Right ventricle myocardium superior (tissue), 1 donor: ENCODE measurements at places on chromosomes 4 and X. TPM values are rescaled to one million over a fixed set of nuclear protein-coding genes. Genes with fewer than 3 reads are reported as not detected.

FAM53A gene
- 1.0 TPM for total RNA-seq

PRDM5 gene
- 8.0 TPM for total RNA-seq

GRCh38 chr4:182828360-182829025 is 88.7 kb downstream of the DCTD start:
- no peak for DNase-seq

STAP1 gene
- not detected for total RNA-seq

DNA sequence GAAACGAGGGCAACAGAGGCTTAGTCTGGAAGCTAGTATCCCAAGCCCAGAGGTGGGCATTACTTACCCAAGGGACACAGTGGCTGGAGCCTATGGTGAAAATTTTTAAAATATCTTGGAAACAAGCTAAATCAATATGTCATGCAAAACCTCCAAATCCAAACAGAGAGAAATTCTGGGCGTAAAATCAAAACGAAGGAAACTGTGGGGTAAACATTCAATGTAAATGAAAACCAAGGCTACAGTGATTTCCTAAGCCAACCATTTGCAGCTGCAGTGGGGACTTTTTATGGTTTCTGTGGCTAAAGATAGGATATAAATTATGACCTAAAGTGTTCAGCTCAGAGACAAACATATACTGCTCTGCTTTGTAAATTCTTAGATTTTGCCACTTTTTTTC is 507.7 kb upstream of the DIAPH2 start:
- DNase-seq, result no peak

GRCh38 chr4:121308328-121308663 is 72.5 kb downstream of the QRFPR start:
- no peak for DNase-seq

GRCh38 chr4:176320976-176321361 is 1.2 kb downstream of the SPCS3 start:
- DNase-seq, result no peak

SRPX gene
- total RNA-seq, result 36.1 TPM

- no peak for DNase-seq
Observed at GRCh38 chrX:131609480-131609879, 65.6 kb downstream of the OR13H1 start.

DNA sequence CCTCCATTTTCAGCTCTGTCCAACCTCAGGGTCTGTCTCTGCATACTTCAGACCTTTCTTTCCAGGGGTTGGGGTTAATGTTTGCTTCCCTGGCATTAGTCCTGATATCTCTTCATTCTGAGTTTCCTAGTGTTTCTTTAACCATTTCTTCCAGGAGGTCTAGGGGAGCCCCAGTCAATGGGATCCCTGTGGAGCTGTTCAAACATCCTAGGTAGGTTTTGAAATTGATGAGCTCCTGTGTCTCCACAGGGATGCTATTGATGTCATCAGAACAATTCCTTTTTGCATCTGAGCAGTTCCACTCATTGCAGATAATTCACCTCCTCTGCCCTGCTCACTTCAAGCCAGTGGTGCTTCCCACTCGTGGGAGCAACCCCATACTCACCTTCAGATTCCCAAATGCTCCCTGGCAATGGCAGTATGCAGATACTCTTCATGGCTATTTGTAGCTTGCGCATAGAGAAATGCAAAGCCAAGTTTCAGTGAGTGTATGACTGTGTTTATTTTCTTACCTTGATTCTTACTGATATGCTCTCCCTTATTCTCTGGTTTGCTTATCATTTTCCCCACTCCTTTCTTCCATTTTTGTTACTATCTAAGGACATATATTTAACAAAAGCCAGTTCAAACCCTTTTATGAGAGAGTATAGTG is 33.7 kb upstream of the LIMCH1 start:
- no peak for DNase-seq

GRCh38 chr4:118077767-118078105 is 43.5 kb downstream of the NDST3 start:
- DNase-seq, result no peak

GRCh38 chr4:24928708-24929107 is 15.9 kb upstream of the CCDC149 start:
- no peak for DNase-seq

DNA sequence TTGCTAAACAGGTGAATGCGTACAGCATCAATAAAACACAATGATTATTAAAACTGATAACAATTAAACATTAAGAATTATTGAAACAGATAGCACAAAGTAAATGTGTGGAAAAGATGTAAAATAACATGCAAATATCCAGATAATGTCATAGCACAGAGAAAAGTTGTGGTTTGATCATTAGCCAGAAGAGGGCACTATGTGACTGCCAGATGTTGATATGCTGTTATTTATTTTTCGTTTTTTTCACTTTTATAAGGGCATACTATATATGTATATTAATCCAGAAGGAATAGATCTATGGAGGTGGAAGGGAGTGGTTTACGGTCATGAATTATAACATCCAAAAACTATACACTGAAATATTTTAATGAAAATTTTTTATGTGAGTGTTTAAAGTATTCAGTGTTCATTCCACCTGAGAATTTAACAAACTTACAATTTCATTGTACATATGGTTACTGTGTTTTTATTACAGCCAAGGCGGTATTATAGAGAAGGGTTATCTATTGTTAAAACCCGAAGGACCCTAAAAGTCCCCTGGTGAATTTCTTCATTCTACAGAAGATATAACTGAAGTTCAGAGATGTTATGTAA is 211.9 kb upstream of the UGT8 start:
- no peak for DNase-seq

GRCh38 chrX:22351966-22352365 is 79.3 kb downstream of the CBLL2 start:
- no peak for DNase-seq

- DNase-seq, result no peak
Observed at GRCh38 chr4:20318001-20318908, 66.5 kb downstream of the SLIT2 start.

TECRL gene
- total RNA-seq, result 1,034 TPM

GRCh38 chrX:30568136-30568535 is 9.4 kb downstream of the TASL start:
- DNase-seq, result no peak

DNA sequence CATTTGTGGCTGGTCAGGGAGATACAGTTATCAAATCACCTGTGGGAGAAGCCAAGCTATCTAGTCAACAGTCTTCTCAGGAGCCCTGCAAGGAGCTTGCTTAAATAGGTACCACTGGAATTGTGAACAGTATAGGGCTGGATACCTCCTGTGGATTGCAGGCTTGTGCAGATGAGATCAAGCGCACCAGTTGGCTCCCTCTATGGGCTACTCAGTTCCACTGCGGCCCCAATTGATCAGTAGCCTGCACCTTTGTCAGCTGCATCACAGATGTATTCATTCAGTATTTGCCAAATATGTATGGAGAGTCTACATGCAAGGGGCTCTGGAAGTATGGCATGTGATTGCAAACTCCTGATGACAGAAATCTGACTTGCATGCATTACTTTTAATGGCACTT is 28.6 kb downstream of the TEX13A start:
- DNase-seq, result no peak

- no peak for DNase-seq
Observed at GRCh38 chr4:81214144-81214880, 710 bp downstream of the PRKG2 start.

LRIT3 gene
- not detected for total RNA-seq

GRCh38 chr4:117957571-117957970 is 76.7 kb upstream of the NDST3 start:
- no peak for DNase-seq

DNA sequence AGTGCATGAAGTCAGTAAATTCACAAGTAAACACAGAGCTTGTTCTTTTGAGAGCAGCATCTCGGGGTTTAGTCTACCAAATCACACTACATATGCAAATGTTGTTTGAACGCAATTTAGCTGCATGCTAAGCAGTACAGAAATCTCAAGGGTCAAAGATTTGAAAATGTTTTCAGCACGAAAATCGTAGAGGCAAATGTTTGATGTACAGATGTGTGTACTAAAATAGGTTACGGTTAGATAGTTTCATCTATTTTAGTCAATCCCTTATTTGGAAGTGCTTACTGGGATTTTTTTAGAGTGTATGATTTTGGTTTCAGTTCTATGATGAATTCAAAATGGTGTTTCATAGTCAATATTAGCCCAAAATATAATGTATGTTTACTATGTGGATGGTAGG is 1928.2 kb upstream of the TENM3 start:
- DNase-seq, result no peak

GRCh38 chr4:146123231-146123630 is 52.3 kb upstream of the LSM6 start:
- DNase-seq, result no peak

- DNase-seq, result no peak
Observed at GRCh38 chr4:5206016-5206790, 154.9 kb downstream of the STK32B start.

GRCh38 chr4:108372681-108373080 is 203.9 kb upstream of the LEF1 start:
- no peak for DNase-seq

- no peak for DNase-seq
Observed at GRCh38 chr4:81839347-81840042, 367.8 kb upstream of the RASGEF1B start.

DNA sequence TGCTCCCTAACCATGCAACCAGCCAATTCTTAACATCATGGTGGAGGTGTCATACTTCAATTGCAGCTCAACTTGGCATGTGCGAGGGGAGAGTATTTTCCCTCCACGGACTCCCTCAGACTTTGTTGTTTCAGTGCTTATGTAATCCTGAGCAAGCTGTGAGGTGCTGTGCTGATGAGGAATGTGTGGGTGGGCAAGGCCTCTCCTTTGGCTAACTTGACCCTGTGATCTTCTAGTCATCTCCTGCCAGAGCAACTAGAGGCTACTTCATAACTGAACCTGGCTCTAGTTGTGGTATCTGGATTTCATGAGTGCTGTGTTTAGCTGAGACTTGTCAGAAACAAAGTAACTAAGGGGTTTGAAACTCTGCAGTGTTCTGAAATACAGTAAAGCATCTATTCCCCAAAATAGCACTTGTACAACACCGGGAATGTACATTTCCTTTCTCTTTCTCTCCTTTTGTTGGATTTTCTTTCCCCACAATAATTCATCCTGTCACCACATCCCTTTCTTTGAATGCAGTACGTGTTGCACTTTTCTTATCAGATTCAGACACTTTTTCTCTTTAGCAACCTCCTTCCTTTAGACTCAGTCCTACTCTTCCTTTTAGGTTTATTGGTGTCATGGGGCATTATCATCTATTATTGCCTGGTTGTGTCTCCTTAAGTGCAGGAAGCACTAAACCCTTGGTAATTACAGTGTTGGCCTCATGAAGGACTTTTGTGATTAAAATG is 415.2 kb upstream of the NR3C2 start:
- no peak for DNase-seq

DNA sequence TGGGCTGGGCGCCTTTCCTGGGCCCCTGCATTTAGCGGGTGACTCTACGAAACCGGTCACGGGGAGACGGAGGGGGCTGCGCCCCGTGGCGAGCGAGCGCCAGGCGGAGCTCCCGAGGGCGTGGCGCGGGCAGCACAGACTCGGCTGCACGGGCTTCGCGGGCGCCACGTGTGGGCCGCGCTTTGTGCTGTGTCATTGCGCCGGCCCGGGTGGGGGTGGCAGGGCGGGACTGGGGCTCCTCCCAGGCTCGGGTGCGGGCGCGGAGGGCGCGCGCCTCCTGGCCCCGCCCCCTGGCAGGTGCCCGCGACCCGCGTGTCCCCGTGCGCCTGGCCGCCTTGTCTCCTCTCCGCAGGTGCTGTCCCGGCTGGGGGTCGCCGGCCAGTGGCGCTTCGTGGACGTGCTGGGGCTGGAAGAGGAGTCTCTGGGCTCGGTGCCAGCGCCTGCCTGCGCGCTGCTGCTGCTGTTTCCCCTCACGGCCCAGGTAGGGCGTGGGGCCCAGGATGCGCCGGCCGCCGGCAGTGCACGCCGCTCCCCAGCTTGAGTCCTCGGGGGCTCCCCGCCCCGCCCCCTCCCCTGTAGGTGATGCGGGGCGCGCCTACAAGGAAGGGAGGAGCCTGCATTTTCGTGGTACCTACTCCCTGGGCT is 651 bp downstream of the UCHL1 start:
- DNase-seq, result peak; percentile 61

DNA sequence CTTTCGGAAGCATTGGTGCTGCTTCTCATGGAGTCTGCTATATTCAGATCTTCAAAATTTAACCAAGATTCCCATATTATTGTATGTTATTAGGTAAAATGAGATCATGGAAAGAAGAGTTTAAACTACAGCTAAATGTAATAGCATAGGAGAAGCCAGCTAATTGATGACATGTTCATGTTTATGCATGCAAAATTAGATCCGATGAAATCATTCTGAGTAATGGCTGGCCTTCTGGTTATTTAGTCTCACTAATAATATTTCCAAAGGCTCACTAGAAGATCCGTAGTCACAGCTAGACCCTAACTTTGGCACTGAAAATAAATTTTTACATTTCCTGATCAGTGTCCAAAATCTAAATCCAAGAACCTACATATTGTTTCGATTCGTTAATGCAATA is 19.8 kb upstream of the PHKA2 start:
- DNase-seq, result no peak

GRCh38 chr4:47933840-47934239 is 19.5 kb upstream of the NFXL1 start:
- no peak for DNase-seq

DNA sequence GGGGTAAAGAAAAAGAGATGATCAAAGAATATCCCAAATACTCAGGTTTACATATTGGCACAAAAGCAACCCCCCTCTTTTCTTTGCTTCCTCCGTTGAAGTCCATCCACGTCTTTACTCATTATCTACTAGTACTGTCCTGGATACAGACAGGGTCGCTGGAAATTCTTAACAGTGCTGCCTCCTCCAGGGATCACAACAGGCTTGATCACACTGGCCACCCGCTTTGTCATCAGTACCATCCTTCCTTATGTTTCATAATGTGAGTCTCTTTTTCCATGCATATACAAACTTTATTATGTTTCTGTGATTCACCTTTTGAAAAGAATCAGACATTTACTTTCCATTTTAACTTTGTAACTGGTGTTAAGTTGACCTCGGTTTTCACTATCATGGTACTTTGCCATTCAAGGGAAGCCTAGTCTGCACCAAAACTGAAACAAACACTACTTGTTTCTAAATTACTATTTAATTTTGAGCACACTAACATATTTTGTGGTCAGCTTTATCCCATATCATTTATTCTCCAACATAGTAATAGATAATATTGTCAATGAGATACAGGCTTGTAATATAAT is 387.5 kb upstream of the PPP1R2C start:
- no peak for DNase-seq

GRCh38 chr4:15202481-15202880 is 200.2 kb downstream of the CPEB2 start:
- no peak for DNase-seq

GRCh38 chr4:110508827-110509710 is 33.1 kb downstream of the ENPEP start:
- no peak for DNase-seq

GRCh38 chr4:55543858-55544257 is 2.9 kb downstream of the CLOCK start:
- DNase-seq, result no peak

- no peak for DNase-seq
Observed at GRCh38 chrX:10507181-10507580, 113.2 kb downstream of the MID1 start.

GRCh38 chr4:185552254-185552653 is 16.9 kb upstream of the PDLIM3 start:
- no peak for DNase-seq
